ENCODE measurements at places on chromosomes 13 and 19.

DNA sequence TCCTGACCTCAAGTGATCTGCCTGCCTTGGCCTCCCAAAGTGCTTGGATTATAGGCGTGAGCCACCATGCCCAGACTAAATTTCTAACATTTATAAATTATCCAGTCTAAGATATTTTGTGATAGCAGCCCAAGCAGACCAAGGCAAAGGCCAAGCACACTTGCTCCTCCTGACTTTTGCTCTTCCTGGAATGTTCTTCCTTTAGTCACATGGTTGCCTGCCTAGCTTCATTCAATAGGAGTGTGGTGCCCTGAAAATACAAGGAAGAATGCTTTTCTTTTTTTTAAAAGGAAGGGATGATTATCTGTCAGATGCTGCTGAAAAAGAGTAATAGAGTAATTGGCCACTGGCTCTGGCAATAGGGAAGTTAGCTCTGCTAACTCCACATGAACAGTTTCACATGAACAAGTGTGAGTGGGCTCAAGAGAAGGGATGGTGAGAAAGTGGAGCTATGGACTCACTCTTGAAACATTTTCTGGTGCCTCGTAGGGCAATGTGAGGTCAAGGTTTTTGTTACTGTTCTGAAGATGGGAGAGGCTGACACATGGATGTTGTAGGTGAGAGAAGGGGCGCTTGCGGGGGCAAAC lies 47.1 kb downstream of the USPL1 start:
- DNase-seq: no peak

DNA sequence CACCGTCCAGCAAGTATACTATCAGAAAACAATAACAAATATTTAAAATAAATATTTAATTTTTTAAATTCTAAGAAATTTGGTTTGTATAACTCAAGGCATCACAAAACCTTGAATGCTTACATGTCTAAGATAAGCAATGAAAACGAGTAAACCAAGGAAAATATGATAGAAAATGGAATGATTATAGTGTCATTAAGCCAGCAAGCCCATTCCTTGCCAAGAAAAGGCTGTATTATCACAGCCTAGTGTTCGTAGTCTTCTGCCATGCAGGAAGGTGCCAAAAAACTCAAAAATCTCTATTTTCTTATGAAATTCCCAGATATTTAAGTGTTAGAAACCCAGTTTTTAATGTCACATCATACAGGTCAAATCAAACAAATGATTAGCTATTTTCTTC lies 136.4 kb downstream of the STOML3 start:
- no peak for DNase-seq

- no peak for DNase-seq
These were observed 50.5 kb upstream of the MEDAG start for GRCh38 chr13:30855569-30855968.

GRCh38 chr13:50224534-50224933 lies 209.3 kb downstream of the KCNRG start:
- DNase-seq: no peak
